Activated CD4-positive, alpha-beta memory T cell treated with anti-CD3 and anti-CD28 coated beads for 36 hours (primary cell): ENCODE measurements at places on chromosomes 1 and 21. TPM values are rescaled to one million over a fixed set of nuclear protein-coding genes. Genes with fewer than 3 reads are reported as not detected.

ADAR gene
- 289 TPM for total RNA-seq

DNA sequence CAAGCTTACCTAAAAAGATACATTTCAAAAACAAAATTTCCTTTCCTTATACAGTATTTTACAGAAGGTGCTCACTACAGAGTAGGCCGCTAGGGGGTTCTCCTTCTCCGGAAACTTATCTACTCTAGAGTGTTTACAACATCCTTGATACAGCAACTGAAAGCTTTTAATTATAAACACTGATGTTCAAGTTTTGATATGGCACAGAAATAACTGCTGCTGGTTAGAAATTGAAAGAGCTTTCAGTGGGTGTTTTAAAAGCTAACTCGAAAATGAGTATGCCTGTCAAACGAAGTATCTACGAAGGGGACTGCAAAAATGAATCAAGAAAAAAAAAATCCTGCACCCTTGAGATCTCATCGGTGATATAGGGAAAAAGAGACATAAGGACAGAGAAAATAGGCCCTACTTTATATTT lies 1.0 kb downstream of the YOD1 start:
- peak; percentile 64 for DNase-seq

- DNase-seq = no peak
These were observed 106.7 kb downstream of the SETD4 start for GRCh38 chr21:35953597-35953996.

GRCh38 chr1:1889847-1890505 lies 911 bp downstream of the GNB1 start:
- peak; percentile 57 for DNase-seq

DNA sequence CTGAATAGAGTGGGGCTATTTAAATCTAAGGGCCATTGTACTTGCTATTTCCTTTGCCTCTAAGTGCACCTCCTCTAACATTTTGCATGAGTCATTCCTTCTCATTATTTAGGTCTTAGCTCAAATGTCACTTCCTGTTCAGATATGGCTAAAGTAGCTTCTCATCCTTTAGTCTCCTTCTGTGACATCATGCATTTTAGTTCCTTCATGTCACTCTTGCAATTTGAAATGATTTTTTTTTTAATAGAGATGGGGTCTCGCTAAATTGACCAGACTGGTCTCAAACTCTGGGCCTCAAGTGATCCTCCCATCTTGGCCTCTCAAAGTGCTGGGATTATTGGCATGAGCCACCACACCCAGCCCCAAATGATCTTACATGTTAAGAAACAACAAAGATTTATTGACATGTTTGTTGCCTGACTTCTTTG lies 6.6 kb downstream of the TBX19 start:
- DNase-seq = no peak

DNA sequence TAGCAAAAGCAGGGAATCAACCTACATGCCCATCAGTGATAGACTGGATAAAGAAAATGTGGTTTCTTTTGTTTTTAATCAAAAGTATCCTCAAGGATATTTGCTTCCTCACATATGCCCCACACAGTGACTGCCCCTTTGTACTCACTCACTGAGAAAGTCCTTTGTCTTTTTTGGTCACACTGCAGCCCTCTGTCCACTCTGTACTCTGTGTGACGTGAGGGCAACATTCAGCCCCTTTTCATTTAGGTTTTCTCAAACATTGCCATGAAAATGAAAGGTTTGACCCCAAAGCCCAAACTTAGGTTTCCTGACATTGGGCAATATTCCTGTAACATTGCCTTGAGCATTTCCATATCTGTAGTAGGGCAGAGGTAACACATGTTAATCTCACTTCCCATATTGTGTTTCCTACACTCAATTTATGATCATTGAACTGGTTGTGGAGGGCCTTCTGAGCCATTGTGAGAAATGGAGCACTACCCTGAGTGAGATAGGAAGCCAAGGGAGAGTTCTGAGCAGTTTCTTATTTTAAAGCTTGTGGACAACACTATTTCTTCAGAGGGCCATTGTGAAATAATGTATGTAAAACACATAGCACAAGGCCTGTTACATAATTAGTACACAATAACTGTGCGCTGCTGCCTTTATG lies 501.9 kb upstream of the C1orf87 start:
- no peak for DNase-seq

- DNase-seq = peak; percentile 82
These were observed at the start of gene CD52 for GRCh38 chr1:26317612-26318337. TSS of gene CD52 (plus strand) at chr1:26317958. CDS start at chr1:26318018, 60 bp downstream.
